ENCODE measurements at places on chromosomes 6 and 20.

DNA sequence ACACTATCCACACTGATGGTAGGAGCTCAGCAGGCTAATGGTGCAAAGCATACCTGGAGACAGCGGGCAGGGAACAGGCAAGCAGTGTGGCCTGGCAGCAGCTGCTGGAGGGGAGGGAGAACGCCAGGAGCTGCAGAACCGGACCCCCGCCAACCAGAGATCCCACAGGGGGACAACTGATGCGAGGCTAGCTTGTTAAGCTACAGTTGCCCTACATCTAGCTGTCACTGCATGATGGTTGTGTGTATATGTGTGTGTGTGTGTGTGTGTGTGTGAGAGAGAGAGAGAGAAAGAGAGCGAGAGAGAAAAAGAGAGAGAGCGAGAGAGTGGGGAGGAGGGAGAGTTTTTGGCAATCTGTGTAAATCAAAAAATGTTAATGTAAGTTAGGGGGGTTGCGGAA is 69.7 kb upstream of the NHSL1 start:
- DNase-seq, result no peak

GRCh38 chr6:20997143-20997769 is 463.0 kb downstream of the CDKAL1 start:
- no peak for DNase-seq

DNA sequence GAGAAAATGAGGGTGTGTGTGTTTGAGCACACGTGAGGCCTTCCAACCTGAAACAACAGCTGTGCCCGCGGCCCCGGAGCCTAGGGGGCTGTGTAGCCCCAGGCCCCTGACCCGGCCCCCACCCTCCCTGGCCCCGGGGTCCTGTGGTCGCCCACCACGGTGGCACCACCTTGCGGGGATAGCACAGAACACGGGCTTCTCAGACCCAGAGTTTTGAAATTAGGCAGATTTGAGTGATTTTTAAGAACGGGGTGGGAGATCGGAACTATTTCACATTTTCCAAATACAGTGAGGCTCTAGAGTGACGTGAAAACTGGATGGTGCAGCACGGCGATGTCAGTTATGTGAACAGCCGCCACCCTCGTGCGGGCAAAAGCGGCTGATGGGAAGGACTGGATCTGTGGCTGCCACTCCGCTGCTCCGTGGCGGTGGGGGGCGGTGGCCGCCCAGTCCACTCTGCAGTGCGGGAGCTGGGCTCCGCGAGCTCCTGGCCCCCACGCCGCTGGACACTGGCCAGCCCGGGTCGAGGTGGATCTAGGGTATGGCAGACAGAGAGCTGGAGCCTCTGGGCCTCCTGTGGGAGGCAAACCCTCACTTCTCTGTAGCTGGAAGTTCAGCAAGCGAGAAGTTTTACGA is 17.3 kb upstream of the BHLHE23 start:
- no peak for DNase-seq

GRCh38 chr6:124961777-124962638 is at the start of gene RNF217:
RNF217 (plus strand) TSS chr6:124962437; CDS start chr6:124962545, 108 bp downstream.
- DNase-seq, result no peak

- no peak for DNase-seq
Measured at GRCh38 chr20:40467067-40467466, 222.0 kb downstream of the MAFB start.

- no peak for DNase-seq
Measured at GRCh38 chr6:34917626-34918285, 28.7 kb downstream of the ANKS1A start.

DNA sequence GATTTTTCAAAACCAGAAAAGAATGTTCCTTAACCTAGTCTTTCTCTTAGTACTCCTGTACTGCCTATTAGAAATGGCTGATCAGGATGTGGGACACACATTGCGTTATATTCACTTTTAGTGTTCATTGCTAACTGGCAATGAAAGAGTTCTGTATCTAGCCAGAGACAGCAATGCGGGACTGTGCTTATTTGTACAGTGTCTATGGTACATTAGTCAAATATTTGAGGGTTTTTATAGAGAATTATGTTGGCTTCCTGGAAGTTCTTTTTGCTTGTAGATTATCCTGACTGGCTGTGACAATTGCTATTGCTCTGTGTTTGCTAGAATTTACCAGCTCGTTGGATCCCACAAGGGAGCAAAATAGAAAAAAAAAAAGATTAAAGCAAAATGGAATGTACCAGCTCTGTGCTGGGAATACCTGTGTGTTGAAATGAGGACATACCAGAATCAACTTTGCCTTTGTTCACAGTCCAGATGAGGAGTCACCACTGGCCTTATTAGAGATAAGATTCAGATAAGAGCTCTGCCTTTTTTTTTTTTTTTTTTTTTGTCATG is 22.4 kb upstream of the IFNGR1 start:
- no peak for DNase-seq

DNA sequence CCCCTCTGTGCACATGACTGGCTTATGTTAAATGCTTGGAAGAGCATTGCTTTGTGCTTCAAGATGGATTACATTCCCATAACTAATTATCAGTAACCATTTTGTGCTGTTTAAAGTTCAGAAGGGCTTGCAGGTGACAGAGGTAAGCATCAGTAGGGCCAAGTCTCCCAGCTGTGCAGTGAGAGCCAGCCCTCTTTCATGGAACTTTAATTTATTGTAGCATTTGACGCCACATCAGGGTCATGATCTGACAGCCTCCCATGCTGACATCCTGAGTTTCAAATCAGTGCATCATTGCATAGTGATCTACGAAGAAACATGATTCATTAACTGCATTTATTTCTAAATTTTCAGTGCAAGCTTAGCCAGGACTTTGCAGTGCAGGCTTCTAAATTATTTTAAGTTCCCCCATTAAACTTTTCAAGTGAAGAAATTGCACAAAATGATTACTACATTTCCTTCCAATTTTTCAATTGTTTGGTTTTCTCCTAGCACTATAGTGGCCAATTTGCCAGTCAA is 380.9 kb downstream of the UTRN start:
- no peak for DNase-seq

DNA sequence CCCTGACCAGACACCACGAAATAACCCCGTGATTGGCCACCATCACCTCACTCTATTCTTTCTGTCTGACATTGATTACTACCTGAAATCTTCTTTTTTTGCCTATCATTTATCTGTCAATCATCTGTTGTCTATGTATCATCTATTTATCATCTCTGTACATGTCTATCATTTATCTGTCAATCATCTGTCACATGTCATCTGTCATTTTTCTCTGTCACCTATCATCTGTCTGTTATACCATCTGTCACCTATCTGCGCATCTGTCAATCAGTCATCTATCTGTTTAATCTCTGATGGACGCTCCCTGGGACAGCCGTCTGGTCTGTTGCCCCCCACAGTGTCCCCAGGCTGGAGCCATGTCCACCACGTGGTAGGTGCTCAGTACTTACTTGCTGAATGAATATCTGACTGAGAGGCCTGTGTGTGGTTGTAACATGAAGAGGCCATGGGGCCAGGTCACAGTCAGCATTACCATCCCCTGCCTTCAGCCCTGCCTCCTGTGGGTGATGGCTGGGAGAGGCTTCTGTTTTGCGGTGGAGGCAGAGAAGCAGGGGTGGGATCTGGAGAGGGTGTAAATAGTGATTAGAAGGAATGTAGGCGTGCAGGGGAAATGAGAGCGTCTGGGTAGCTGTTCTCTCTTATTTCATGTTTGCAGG is 302.7 kb downstream of the QKI start:
- no peak for DNase-seq

GRCh38 chr20:9225879-9226278 is 157.0 kb downstream of the PLCB4 start:
- no peak for DNase-seq

DNA sequence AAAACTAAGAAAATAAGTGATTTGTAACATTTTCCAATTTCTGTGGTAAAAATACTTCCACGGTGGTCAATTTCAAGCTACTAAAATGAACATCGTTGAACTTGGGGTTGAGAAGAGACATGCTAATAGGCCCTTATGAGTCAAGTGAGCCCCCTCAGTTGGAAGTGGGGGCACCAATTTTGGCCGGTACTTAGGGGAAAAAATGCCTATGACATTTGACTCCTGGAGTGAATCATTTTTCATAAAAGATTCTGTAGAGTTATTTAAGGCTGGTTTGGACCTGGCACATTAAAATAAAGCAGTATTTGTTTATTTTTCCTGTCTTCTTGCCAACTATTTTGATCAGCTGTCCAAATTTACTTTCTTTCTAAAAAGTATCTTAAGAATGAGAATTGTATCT is 32.4 kb upstream of the CAP2 start:
- DNase-seq, result no peak

GRCh38 chr20:3930265-3931206 is 41.3 kb downstream of the PANK2 start:
- DNase-seq, result no peak

DNA sequence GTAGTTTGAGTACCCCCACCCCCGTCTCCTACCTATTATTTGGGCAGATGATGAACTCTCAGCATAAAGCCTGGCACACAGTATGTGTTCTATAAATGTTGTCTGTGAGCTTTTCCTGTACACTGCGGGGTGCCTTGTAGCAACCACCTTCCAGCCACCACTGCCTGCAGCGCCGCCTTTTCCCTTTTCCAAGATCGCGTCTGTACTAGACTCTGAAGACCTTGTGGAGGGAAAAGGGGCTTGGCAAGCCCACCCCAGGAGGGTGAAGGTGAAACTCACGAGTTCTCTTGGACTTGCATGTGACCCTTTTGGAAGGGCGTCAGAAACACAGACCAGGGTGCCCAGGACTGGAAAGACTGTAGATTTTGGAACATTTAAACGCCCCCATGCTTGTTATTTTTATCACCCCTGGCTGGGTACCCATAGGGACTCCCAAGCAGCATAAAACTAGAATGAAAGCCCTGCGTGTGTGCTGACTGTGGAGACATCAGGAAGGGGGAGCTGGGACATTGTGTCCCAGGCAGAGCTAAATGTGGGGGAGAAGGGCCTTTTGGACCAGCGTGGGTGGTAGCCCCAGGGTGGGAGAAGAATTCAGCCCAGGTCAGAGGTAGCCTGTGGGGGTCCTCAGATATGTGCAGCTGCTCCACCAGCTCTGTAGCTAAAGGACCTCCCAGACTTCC is 8.3 kb downstream of the BAK1 start:
- DNase-seq, result no peak

GRCh38 chr6:166553563-166554271 is 32.8 kb downstream of the RAMACL start:
- DNase-seq, result no peak

DNA sequence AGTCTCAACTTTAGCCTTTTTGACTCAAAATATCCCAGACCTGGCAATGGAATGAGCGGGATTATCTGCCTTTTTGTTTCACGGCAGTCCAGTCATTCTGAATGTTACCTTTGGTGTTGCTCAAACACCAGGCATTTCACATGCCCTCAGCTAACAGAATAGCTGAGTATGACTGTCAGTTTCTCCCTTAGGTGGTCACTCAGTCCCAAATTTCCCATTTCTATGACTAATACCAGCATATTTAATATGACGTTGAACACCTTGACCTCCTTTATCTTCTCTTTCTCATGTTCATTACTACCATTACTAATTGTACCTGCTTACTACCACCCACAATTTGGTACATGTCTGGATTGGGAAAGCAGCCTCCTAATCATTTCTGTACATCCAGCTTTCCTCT is 65.2 kb downstream of the EDN1 start:
- DNase-seq, result no peak

- DNase-seq, result no peak
Measured at GRCh38 chr20:6180531-6180930, 57.7 kb upstream of the FERMT1 start.

DNA sequence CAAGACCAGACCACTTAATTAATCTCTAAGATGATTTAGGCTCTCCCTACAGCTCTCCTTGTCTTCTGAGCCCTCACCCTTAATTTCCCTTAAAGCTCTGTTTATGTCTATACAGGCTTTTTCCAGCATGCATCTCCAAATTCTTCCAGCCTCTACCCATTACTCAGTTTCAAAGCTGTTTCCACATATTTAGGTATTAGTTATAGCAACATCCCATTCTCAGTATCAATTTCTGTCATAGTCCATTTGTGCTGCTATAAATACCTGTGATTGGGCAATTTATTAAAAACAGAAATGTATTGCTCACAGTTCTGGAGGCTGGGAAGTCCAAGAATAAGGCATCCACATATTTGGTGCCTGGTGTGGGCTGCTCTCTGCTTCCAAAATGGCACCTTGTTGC is 2.3 kb upstream of the SERPINB1 start:
- DNase-seq, result no peak

DNA sequence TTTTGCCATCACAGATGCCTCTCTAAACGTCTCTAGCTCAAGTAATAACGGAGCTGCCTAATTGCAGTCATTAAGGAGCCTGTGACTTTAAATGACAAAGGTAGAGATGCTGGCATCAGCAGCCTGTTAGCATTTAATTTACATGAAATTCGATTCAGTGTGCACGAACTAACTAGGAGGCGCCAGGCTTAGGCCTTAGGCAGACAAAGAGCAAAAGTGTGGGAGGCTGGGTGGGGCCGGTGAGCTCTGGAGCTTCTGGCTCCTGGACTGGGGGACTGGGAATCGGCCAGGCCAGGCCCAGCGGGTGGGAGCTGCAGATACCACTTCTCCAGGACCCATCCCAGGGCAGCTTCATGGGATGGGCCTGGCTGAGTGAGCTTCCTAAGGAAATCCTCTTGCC is 170.0 kb upstream of the AGPAT4 start:
- DNase-seq, result no peak

DNA sequence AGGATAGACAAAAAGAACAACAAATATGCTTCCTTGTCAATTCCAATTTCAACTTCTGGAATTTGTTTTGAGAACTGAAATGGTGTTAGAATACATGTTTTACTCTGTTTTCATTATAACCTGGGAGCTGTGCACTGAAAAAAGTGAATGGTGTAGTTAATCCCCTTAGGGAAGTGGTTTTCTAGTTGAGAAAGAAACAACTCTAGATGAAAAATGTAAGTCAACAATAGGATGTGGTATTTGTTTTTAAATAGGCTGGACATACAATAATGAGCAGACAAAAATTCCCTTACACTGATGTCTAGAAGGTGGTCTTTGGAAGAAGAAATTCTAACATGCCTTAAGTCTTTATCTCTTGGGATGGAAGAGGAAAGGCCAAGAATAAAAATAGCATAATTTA is 59.9 kb upstream of the TINAG start:
- DNase-seq, result no peak
